ENCODE measurements at places on chromosomes 1 and 21.

GRCh38 chr1:33358795-33359503, 38.1 kb upstream of the A3GALT2 start:
- no peak for DNase-seq

DNA sequence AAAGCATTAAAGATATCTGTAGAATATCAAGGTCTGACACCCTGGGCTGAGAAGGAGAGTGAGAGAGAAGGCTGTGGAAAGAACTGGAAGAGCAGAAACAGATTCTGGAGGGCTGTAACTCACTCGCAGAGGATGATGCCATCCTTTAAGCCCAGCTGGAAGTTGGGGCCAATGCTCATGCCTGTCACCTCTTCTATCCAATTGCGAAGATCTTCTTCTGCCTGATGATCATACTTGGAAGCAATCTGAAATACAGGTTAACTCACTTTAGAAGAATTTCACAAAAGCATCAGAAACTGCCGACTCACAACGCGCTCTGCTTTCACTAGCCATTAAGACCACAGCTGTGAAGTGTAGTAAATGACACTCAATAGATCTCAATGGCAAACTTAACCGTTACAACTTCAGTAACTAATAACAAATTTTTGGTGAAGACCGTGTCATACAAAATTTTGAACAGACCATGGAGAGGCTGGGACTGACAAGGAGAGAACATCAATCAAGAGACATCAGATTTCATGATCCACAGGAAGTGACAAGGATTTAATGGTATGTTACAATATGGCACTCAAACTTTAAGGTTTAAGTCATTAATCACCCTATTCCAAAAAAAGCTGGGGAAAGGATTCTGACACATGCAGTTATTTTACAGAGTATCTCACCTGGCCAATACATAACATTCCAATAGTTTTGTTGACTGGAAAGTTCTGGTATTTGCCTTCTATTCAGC, 23.5 kb downstream of the CNN3 start:
- no peak for DNase-seq

- no peak for DNase-seq
Observed at GRCh38 chr1:97489834-97490233, 431.0 kb downstream of the DPYD start.

GRCh38 chr1:23394684-23395083, 25.0 kb upstream of the ZNF436 start:
- DNase-seq: no peak

Data from activated CD4-positive, alpha-beta T cell treated with anti-CD3 and anti-CD28 coated beads for 1 hour (primary cell).